ENCODE measurements at places on chromosomes 16 and 17. TPM values are rescaled to one million over a fixed set of nuclear protein-coding genes. Genes with fewer than 3 reads are reported as not detected.

CD300E gene
- total RNA-seq = 7.3 TPM

ICAM2 gene
- total RNA-seq = 75.2 TPM

CBLN1 gene
- total RNA-seq = 0.61 TPM

SOX8 gene
- 1.3 TPM for total RNA-seq

SPATA22 gene
- total RNA-seq = not detected

TBC1D3H gene
- total RNA-seq = not detected

AMZ2 gene
- 49.7 TPM for total RNA-seq

TSPAN10 gene
- 0.29 TPM for total RNA-seq

FMNL1 gene
- 51.2 TPM for total RNA-seq

SMIM5 gene
- 0.42 TPM for total RNA-seq

SLC5A11 gene
- total RNA-seq = 0.16 TPM

RAI1 gene
- 21.2 TPM for total RNA-seq

MILR1 gene
- total RNA-seq = 15.5 TPM

PRSS22 gene
- total RNA-seq = not detected

RNF43 gene
- total RNA-seq = not detected

KIF18B gene
- total RNA-seq = not detected

SHCBP1 gene
- total RNA-seq = 0.29 TPM

PROCA1 gene
- 1.3 TPM for total RNA-seq

TBC1D3G gene
- not detected for total RNA-seq

XAF1 gene
- 99.1 TPM for total RNA-seq

G6PC1 gene
- not detected for total RNA-seq

GDPD1 gene
- 1.2 TPM for total RNA-seq

KRTAP9-8 gene
- total RNA-seq = not detected

SLC13A2 gene
- total RNA-seq = 0.10 TPM

NLRP1 gene
- 23.8 TPM for total RNA-seq

KRT31 gene
- not detected for total RNA-seq

KRTAP17-1 gene
- not detected for total RNA-seq

KRT32 gene
- not detected for total RNA-seq

KIF2B gene
- not detected for total RNA-seq

GP2 gene
- total RNA-seq = 2.2 TPM
